Dermis microvascular lymphatic vessel endothelial cell (primary cell): ENCODE measurements at places on chromosomes 4 and X.

- DNase-seq, result no peak
Measured at GRCh38 chrX:109440475-109440874, 41.4 kb downstream of the GUCY2F start.

GRCh38 chrX:152917656-152918579 is 20.1 kb downstream of the ZNF185 start:
- DNase-seq, result no peak

GRCh38 chrX:137565921-137566745 is at the start of gene ZIC3:
Gene ZIC3 (plus strand): TSS chrX:137566127. CDS start chrX:137566692, 565 bp downstream.
- peak; percentile 21 for DNase-seq

- peak; percentile 46 for DNase-seq
Measured at GRCh38 chr4:118772081-118772766, 63.7 kb downstream of the SEC24D start.

GRCh38 chr4:22496165-22496813 is 19.6 kb downstream of the ADGRA3 start:
- DNase-seq, result no peak

- no peak for DNase-seq
Measured at GRCh38 chrX:56618323-56618722, 54.9 kb downstream of the UBQLN2 start.

DNA sequence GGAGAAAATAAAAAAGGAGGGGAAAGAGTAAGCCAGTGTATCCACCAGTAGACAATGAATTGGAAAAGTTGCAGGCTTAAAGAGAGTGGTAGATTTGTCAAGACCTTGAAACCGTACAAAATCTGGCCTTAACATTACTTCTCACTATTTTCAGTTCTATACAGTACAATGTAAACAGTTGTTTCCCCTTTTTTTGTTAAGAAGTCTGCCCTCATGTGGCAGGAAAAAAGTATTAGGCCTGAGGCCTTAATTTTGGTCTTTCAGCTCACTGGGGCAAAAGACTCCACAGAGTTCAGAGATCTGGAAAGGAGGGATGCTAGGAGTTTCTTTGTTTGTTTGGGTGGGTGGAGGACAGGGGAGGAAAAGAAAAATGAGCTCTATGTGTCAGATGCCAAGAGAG is 92.8 kb upstream of the CCDC160 start:
- DNase-seq, result no peak

- peak; percentile 57 for DNase-seq
Measured at GRCh38 chr4:8260656-8261111, 8.9 kb upstream of the HTRA3 start.
